Motor neuron (in vitro differentiated cells): ENCODE measurements at places on chromosomes 6 and 20.
A peak's percentile ranks its signal among the peaks of the same experiment; 100 is the strongest.

GRCh38 chr6:139722530-139722929 is 348.1 kb upstream of the CITED2 start:
- ATAC-seq = no peak

DNA sequence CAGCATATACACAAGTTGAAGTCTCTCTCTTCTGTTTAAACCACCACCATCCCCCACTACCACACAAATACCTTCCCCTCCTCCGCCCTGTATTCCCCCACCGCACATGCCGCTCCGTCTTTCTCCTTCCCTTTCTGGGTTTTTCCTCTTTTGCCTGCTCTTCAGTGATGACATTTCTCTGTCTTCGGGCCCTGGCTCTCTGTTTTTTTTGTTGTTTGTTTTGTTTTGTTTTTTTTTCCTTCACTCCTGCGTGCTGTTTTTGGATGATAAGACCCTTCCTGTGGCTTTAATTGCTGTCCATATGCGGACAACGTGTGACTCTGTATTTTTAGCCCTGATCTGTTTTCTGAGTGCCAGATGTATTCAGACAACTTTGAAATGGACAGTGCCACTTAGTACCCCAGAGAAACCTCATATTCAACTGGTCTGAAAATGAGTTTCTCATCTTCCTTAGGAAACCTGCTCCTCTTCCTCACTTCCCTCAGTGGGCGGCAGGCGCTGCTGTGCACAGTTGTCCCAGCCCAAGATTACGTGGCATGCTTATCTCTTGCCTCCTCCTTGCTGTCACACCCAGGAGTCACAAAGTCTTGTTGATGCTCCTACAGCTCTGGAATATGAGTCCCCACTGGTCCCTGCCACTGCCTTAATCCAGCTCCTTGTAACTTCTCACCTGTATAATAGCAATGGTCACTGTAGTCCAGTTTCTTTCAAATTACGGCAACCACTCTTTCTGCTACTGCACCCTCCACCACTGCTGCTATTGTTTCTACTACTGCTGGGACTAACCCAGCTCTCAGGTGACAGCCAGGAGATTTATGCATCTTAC is 8.2 kb downstream of the PPP1R14C start:
- no peak for ATAC-seq

GRCh38 chr6:14876778-14877613 is 368.9 kb upstream of the JARID2 start:
- ATAC-seq = peak; percentile 71

- ATAC-seq = no peak
Observed at GRCh38 chr6:18973251-18973650, 586.1 kb downstream of the RNF144B start.

DNA sequence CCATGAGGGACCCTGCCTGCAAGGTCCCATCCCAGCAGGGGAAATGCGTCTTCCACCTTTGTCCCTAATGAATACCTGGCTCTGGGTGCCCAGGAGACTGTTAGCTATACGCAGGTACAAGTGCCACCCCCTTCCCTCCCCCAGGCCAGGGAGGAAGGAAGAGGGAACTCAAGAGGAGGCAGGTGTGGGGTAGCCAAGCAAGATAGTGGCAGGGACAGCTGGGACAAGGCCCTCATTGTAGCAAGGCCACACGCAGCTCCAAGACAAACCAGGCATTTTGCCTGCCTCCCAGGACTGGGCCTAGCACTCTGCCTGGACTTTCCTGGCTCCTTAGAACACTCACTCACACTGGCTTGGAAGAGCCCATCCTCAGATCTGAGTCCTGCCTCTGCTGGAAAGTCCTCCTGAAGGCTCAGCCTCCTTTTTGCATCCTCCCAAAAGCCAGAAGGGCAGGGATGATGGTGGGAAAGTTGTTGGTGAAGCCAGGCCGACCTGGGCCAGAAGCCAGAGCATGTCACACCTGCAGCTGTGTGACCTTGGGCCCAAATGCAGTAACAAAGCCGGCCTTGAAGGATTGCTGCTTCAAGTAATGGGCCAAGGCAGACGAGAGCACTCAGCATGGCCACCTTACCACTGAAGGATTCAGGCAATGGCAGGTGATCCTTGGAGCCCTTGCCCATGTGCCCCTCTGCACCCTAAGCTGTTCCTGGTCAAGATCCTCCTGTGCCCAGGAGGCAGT is 27.7 kb downstream of the SNPH start:
- ATAC-seq = no peak
